ENCODE measurements at places on chromosomes 12 and 14.

- no peak for DNase-seq
These were observed 38.1 kb downstream of the SMOC1 start for GRCh38 chr14:69917287-69917686.

DNA sequence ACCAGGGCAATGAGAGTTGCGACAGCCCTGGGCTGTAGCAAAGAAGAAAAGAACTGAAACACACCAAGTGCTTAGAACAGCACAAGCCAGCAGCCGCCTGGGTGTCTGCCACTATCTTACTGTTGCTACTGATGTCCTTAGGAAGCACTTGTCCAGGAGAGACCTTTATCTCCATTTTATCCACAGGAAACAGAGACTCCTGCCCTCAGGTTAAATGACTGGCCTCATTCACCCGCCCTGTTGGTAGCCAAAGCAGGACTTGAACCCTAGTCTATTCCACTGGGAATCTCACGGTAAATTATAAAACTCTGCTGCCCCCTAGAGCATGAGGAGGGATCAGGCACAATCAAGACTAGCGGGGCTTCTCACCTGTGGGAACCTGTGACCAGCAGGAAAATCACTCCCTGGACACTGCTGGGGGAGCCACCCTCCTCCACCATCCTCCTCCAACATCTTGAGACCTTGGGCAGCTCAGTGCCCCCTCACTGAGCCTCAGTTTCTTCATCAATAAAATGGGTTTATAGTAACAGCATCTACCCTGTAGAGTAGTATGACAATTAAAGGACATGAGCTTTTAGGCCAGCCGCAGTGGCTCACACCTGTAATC, 20.5 kb upstream of the TESC start:
- DNase-seq = no peak

- peak; percentile 22 for DNase-seq
These were observed 92.7 kb upstream of the DNM1L start for GRCh38 chr12:32586390-32586789.

GRCh38 chr12:66708704-66709456, 30.0 kb upstream of the GRIP1 start:
- no peak for DNase-seq

DNA sequence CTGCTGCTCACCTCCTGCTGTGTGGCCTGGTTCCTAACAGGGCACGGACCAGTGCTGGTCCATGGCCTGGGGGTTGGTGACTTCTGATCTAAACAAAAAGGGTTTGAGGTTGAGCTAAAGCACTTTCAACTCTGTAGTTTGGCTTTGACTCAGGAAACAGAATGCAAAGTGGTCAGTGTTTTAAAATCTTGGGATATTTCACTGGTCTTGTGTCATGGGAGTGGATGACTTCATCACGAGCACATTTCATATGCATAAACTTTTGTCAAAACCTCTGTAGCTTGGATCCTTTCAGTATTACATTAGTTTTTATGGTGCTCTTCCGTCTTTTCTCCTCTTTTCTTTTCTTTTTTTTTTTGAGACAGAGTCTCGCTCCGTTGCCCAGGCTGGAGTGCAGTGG, 25.6 kb downstream of the FAM161B start:
- peak; percentile 36 for DNase-seq

DNA sequence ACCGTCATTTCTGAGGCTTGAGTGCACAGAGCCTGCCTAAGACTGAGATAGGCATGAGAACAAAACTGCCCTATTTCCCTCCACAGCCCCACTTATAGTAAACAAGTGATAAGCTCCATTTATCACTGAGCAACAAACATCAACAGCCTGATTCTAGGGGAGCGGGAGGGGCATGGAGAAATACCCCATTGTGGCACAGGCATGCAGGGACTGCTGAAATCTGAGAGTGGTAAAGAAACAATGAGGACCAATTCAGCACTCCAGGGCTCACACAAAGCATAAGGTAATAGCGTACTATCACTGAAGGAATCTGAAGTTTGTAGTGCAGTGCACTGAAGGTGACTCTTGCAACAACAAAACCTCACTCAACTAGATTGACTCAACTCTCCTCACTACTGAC, 186.7 kb downstream of the ANO2 start:
- no peak for DNase-seq

DNA sequence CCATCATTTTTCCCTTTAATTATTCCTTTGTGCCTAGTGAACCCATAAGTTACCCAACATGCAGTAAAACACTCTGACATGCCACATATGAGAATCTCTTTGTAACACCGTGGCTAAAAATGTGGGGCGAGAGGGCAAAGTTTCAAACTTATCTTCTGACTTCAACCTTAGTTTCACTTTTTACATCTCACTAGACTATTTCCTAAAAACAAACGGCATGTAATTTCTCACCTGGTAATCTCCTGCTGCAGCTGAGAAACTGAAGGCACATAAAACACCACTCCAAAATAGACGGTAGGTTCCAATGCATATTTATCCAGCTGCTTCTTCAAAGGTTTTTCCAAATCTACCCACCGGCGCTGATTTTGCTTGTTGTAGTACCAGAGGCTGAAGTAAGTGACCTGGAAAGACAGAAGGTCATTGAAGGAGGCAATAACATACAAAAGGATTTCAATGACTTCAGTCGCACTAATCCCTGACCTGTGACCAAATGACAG, 37.9 kb downstream of the PTPN21 start:
- DNase-seq = no peak

GRCh38 chr14:49497725-49498348, 88.3 kb downstream of the RPS29 start:
- DNase-seq = peak; percentile 36

GRCh38 chr14:105492031-105492970, 1.3 kb downstream of the TEDC1 start:
- DNase-seq = no peak

- peak; percentile 98 for DNase-seq
These were observed at the start of gene ING4 for GRCh38 chr12:6662906-6663742. Gene ING4, minus strand, starts transcription at chr12:6663119. Its CDS starts 18 bp downstream, at chr12:6663101.

DNA sequence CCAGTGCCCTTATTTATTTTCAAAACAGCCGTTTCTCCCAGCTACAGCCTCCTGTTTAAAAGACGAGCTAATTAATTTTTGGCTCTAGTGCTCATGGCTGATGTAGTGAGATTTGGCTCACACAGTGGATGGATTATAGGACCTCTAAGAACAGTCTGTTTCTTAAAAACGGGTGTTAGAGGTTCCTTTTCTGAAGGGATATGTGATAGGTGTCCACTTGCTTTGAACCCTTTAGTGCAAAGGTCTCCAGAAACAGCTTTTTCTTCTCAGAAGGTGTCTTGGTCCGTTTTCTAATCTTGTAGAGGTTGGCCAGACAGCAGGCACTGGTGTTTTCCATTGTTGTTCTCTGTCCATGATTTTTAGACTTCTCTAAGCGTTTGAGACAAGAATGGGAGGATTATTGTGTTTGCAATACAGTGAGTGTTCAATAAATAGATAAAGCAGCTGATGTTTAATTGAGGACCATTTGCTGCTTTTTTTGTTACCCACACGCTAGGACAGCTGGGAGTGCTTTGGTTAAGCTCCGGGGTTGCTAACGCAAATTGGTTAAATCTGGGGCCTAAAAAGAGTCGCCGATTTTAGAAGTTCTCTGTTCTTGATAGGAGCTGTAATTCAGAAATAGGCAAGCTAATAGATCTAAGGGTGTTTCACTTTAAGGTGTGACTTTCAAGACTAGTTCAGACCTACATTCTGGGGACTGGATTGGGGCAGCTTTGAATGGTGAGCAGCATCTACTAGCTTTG, 1.0 kb downstream of the BORCS5 start:
- no peak for DNase-seq

DNA sequence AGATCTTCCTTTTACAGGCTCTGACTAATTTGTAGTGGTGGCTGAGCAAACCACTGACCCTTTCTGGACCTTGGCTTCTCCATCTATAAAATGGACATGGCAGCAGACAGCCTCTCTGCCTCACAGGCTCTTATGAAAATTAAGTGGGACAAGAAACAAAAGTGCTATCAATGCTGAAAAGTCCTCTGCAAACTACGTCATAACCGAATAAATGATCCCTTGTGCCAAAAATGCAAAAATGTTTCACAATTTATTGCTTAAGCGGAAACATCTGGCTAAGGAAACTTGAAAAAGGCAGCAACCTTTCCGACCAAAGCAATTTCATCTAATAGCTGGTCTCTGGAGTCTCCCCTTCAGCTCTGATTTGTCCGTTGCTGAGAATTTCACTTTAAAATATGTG, 108.5 kb upstream of the PLXNC1 start:
- no peak for DNase-seq

DNA sequence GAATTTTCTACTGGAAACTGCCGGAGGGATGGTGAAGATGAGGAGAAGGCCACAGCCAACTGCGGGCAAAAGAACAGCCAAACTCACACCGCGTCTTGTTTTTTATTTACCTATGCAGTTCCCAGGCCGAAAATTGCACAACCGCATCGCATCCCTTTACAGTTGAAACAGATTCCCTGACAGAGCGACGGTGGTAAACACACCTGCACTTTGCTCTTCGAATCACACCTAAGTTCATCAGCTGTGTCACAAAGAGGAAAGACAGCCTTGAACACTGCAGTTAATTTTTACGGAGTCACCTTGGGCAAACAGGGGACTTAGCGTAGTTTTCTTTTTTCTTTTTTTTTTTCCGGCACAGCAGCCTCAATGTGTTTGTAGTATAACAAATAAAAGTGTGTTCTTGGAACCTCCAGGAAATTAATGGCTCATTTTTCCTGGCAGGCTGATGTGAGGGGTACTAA, 272.0 kb upstream of the DIO3 start:
- DNase-seq = no peak

DNA sequence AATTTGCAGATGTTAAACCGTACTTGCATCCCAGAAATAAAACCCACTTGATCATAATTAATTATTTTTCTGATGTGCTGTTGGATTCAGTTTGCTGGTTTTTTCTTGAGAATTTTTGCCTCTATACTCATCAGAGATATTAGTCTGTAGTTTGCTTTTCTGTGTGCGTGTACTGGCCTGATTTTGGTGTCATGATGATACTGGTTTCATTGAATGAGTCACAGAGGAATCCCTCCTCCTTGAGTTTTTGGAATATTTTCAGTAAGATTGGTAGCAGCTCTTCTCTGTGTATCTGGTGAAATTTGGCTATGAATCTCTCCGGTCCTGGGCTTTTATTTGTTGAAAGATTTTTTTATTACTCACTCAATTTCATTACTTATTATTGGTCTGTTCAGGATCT, 100.4 kb upstream of the PMCH start:
- DNase-seq = peak; percentile 8

GRCh38 chr12:109483346-109483745, 5.9 kb downstream of the UBE3B start:
- DNase-seq = no peak
